ENCODE measurements at places on chromosomes 5 and 9. TPM values are rescaled to one million over a fixed set of nuclear protein-coding genes. Genes with fewer than 3 reads are reported as not detected.
A peak's percentile ranks its signal among the peaks of the same experiment; 100 is the strongest.

PLCXD3 gene
- polyA plus RNA-seq = 0.01 TPM

FCHSD1 gene
- polyA plus RNA-seq = 62.1 TPM

SURF6 gene
- 12.8 TPM for polyA plus RNA-seq

C9 gene
- not detected for polyA plus RNA-seq

FOXE1 gene
- polyA plus RNA-seq = 0.22 TPM

AGXT2 gene
- polyA plus RNA-seq = not detected

CLIC3 gene
- polyA plus RNA-seq = 1.7 TPM

ACER2 gene
- 0.66 TPM for polyA plus RNA-seq

CNTNAP3 gene
- 1.2 TPM for polyA plus RNA-seq

DNA sequence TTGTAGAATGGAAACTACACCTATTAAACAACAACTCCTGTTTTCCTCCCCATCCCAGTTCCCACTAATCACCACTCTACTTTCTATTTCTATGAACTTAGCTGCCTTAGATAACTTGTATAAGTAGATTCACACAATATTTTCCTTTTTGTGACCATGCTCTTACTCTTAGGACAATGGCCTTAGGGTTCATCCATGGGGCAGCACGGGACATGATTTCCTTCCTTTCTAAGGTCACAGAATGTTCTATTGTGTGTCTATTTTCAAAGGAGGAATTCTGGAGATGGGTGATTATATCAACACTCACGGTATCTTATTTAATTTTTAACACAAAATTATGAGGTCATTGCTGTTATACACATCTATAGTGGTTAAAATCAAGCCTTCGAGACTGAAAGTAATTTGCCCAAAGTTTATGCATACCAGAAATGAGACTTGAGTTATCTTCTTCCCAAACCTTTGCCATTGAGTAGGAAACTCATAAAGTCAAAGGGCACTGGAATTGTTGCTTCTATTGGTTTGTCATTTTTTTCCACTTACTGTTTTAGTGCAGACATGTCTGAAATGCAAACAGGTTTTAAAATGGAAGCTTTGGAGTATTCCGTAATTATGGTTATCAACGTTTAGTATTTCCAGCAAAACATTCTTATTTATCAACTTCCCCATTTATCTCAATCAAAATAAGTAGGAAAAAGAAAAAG is 23.6 kb downstream of the CTSL start:
- no peak for DNase-seq

GRCh38 chr5:150485693-150486401 is 22.1 kb upstream of the NDST1 start:
- DNase-seq = peak; percentile 46

- no peak for DNase-seq
These were observed 644.7 kb upstream of the CDH6 start for GRCh38 chr5:30548580-30549305.

DNA sequence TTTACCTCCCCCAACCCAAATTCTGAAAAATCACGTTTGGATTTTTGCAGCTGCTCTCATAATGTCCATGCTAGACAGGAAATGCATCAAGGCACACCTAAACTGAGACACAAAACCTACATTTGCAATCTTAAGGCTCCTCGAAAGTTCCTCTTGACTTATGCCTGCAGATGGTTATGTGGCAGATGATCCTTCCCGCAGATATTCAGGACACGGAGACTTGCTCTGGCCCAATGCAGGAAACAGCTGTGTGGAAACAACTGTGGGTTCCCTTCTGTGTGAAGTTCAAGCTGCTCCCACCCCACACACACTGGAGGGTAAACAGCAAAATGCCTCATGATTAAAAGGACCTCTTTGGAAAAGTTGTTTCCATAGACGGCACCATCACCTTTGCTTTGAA is 253.8 kb downstream of the EBF1 start:
- DNase-seq = no peak

DNA sequence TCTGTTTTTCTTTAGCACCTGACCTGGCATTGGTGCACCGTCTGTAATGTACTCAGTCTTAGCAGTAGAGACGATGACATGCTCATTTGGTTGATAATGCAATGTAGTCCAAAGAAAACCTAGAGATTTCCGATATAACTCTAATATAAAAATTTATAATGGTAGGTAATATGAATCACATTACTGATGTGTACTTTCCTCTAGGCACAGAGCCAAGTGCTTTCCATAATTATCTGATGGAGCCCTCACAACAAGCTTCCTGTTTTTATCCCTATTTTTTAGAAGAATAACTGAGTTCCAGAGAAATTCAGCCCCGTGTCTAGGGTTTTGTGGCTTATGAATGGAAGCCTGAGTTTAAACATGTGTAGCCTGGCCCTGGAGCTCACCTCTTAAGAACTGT is 53.7 kb downstream of the KDM4C start:
- DNase-seq = no peak

DNA sequence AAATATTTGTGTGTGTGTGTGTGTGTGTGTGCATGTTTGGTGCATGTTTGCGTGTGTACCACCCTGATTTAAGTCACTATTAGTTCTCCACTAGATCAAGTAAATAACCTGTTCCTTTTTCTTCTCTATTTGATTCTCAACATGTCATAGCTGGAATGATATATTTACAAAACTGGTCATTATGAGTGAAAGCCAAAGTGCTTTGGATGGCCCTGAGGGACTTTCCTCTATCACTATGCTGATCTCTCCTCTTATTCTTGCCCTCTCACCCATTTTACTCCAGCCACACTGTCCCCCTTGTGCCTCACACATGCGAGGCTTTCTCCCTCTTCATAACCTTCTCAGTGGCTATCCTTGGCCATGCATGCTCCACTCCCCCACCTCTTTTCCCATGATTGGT is 144.6 kb upstream of the NMUR2 start:
- DNase-seq = no peak

DNA sequence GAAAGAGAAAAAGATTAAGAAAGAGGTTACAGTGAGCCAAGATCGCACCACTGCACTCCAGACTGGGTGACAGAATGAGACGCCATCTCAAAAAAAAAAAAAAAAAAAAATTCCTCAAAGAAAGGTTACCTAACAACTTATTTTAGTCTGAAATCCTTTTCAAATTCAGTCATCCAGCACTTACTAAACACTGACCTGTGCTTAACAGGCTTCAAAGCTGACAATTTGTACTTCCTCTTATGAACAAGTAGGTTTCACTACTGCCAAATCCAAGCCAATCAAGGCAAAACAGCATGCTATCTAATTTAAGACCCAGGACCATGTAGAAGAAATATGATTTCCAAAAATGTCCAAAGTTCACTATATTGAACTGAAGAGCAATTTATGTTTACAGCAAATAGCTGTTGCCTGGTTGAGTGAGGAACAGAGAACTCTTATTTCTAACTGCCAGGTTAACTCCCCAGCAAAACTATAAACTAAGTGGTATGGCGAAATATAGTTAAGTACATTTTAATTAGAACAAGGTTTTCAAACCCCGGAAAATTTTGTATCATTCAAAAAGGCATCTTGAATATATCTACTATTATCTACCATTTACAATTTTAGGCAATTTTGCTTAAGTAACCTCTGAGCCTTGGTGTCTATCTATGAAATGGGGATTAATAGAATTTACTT is 13.4 kb downstream of the PWWP2A start:
- no peak for DNase-seq

GRCh38 chr9:98652741-98653140 is 56.0 kb downstream of the GABBR2 start:
- DNase-seq = no peak

Measured in IMR-90 (cell line).